ENCODE measurements at places on chromosomes 6 and 20.

GRCh38 chr20:32751293-32751692 lies 8.0 kb upstream of the COMMD7 start:
- no peak for DNase-seq

GRCh38 chr6:105810922-105811482 lies 275.1 kb upstream of the PRDM1 start:
- DNase-seq = no peak

- DNase-seq = no peak
These were observed 86.9 kb upstream of the VSTM2L start for GRCh38 chr20:37816003-37816402.

DNA sequence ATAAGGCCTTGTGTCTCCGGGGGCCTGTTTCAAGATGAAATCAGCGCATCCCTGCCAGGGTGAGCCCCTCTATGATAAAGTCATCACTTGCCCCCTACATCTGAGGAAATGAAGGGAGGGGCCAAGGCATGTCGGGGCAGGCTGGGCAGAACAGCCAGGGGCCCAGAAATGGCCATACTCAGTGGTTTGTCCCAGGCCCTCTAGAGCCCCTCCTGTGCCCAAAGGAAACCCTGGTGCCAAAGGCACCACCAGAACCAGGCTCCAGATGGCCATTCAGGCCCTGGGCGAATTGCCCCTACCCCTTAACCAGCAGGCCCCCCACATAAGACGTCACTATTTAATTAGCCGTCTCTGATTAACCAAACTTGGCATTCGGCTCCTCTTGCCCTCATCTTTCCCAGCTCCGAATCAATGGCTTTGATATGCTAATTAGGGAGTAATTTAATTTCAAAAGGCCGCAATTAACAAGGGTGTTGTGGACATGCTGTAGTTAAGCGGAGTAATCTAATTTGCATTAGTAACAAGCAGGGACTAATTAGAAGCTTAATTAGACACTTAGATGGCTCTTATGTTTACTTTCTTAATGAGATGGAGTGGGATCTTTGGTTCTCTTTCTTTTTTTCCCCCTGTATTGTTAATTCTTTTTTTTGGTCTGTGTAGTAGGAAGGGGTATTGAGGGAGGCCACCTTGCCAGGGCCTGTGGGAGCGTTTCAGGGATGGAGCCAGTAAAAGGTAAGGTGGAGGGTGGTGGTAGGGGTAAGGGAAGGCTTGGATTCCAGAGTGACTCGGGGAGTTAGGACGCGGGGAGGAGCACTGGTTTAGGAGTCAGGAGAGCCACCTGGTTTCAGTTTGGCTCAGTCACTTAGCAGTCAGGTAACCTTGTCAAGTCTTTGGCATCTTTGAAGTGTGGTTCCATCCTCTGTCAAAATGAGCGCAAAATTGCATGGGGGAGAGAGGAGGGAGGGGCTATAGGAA lies 9.4 kb downstream of the FOXP4 start:
- DNase-seq = no peak

- DNase-seq = no peak
These were observed 113.7 kb upstream of the F13A1 start for GRCh38 chr6:6434151-6434550.

GRCh38 chr20:3797226-3797545 lies 1.1 kb downstream of the CDC25B start:
- DNase-seq = no peak
